Activated T-helper 1 cell treated with anti-CD3 and anti-CD28 coated beads, Interleukin-12 subunit alpha, Interleukin-12 subunit beta, Interleukin-2, Interleukin-4 antibody, amounts not matched to agents 30 ng/mL and 10 ng/mL and 1 ng/mL, durations not matched to agents 14 hours and 24 hours and 36 hours (primary cell): ENCODE measurements at places on chromosomes 3 and 15. TPM values are rescaled to one million over a fixed set of nuclear protein-coding genes. Genes with fewer than 3 reads are reported as not detected.

MORC1 gene
- total RNA-seq: not detected in 2 replicates

SLC9C1 gene
- total RNA-seq: not detected in 2 replicates

CPLX3 gene
- total RNA-seq: 0.17 and 0.29 TPM in 2 replicates

GHRL gene
- 1.8 and 2.4 TPM in 2 replicates for total RNA-seq

ERICH6 gene
- total RNA-seq: not detected in 2 replicates

LYZL4 gene
- total RNA-seq: not detected in 2 replicates

GRCh38 chr15:60708684-60709083, 229.7 kb upstream of the ICE2 start:
- H3K27ac ChIP-seq: no peak overlapping the region
- peaks cover 3% of the 10 kb centered on the region for H3K36me3 ChIP-seq
- peaks cover 20% of the 10 kb centered on the region for H3K4me1 ChIP-seq
- H3K27me3 ChIP-seq: no peaks in the 10 kb centered on the region
- H3K4me3 ChIP-seq: no peak overlapping the region
- no peak for DNase-seq

- no peak overlapping the region for H3K4me3 ChIP-seq
- DNase-seq: no peak
- peaks cover 16% of the 10 kb centered on the region for H3K4me1 ChIP-seq
- no peak overlapping the region for H3K27ac ChIP-seq
Measured at GRCh38 chr15:101003081-101003480, 83.9 kb downstream of the LRRK1 start.

DNA sequence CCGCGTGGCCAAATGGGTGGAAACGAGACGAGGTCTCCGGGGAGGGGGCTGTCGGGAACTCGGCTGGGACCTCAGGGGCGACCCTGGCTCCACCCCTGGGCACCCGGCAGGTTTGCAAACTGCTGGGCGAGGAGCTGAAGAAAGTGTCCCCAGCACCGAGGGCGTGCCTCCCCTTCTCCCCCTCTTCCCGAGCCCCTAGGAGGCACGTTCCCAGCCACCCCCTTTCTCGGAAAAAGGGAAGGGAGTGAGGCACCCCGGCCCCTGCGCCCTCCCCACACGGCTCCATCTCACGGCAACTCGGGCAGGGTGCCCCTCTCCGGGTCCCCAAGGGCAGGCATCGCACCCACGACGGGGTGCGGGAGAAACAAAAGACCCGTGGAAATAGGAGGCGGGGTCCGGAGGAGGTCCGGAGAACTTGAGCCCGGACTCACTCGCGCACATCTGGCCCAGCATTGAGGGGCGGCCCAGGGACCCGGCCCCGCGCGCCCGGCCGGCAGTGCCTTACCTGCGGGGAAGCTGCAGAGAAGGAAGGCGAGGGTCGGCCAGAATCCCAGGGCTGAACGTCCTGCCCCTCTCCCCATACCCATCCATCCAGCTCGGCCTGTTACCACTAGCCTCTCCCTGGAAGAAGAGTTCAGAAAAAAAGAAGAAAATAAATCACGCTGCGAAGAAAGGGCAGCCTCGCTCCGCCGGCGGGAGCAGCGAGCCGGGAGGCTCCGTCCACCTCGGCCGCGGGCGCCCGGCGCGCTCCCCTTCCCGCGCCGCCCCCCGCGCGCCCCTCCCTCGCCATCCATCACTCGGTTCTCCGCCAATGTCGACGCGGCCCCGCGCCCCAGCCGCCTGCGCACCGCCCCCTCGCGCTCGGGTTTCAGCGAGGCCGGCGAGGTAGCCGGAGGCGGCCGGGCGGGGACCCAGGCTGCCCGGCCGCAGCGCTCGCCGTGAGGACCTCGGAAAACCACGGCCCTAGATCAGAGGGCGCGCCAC, 16.3 kb downstream of the RGMA start:
- peak overlapping the region; percentile 64 for H3K4me3 ChIP-seq
- H3K36me3 ChIP-seq: no peaks in the 10 kb centered on the region
- H3K4me1 ChIP-seq: peaks cover 6% of the 10 kb centered on the region
- H3K27me3 ChIP-seq: peaks cover 54% of the 10 kb centered on the region
- H3K27ac ChIP-seq: no peak overlapping the region

GRCh38 chr3:26070854-26071253, 281.0 kb downstream of the OXSM start:
- no peaks in the 10 kb centered on the region for H3K27me3 ChIP-seq
- no peaks in the 10 kb centered on the region for H3K36me3 ChIP-seq
- H3K4me1 ChIP-seq: no peaks in the 10 kb centered on the region
- no peak for DNase-seq
- H3K27ac ChIP-seq: no peak overlapping the region

GRCh38 chr3:53482227-53482626, 12.2 kb upstream of the CACNA1D start:
- no peaks in the 10 kb centered on the region for H3K36me3 ChIP-seq
- no peak for DNase-seq
- H3K4me1 ChIP-seq: no peaks in the 10 kb centered on the region
- no peak overlapping the region for H3K4me3 ChIP-seq
- H3K27ac ChIP-seq: no peak overlapping the region
- peaks cover 17% of the 10 kb centered on the region for H3K27me3 ChIP-seq

DNA sequence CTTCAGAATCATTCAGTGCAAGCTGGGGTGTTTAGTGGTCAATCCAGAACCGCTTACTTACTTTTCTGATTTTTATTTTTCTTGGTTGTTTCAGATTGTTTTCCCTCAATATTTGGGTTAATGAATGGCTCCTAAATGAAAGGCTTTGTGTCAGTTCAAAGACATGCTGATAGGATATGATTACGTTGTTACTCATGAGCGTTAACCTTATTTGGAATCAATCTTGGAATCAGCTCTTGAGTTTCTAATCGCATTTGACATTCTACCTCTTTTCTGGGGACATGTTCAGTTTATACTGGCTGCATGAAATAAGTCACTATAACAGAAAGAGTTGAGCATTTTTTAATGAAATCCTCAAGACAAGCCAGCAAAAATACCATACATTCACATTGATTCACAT, 50.2 kb downstream of the ATP11B start:
- H3K27me3 ChIP-seq: no peaks in the 10 kb centered on the region
- DNase-seq: no peak
- peaks cover 47% of the 10 kb centered on the region for H3K36me3 ChIP-seq
- H3K4me1 ChIP-seq: peaks cover 3% of the 10 kb centered on the region

DNA sequence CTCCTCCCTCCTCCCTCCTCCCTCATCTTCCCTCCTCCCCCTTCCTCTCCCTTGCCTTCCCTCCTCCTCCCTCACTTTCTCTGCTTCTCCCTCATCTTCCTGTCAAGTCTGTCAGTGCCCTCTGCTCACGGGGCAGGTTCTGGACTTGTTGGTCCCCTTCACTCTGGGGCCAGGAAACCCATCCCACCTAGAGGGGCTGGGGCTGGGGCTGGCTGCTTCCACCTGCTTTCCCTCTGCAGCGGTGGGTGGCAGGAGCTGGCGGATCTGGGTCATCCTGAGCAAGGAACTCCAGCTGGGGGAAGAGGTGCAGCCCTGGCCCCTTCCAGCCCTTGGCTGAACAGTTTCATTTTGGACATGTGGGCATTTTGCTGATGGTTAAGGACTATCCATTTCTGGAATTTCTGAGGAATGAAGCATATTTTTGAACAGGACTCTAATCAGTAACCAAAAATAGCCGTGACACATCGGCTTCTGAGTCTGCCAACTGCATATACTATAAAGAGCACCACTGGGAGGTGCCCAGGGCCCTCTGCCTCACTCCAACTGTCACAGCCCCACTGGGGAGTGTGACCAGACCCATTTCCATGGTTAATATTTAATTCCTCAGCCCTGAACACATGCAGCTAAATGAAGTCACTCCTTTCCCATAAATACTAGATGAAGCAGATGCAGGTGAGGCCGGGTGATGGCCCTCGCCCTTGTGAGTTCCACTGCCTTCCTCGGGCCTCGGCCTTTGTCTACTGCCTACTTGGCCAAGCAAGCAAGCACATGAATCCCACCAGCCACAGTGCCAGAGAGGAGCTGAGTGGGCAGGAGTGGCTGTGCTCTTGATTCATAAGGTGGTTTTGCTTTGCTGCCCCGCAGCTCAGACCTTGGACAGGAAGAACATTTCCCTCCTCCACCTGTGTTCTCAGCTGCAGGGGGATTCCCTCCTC, 39.8 kb downstream of the CHDH start:
- H3K27ac ChIP-seq: no peak overlapping the region
- DNase-seq: no peak
- no peak overlapping the region for H3K4me3 ChIP-seq
- H3K36me3 ChIP-seq: no peaks in the 10 kb centered on the region

DNA sequence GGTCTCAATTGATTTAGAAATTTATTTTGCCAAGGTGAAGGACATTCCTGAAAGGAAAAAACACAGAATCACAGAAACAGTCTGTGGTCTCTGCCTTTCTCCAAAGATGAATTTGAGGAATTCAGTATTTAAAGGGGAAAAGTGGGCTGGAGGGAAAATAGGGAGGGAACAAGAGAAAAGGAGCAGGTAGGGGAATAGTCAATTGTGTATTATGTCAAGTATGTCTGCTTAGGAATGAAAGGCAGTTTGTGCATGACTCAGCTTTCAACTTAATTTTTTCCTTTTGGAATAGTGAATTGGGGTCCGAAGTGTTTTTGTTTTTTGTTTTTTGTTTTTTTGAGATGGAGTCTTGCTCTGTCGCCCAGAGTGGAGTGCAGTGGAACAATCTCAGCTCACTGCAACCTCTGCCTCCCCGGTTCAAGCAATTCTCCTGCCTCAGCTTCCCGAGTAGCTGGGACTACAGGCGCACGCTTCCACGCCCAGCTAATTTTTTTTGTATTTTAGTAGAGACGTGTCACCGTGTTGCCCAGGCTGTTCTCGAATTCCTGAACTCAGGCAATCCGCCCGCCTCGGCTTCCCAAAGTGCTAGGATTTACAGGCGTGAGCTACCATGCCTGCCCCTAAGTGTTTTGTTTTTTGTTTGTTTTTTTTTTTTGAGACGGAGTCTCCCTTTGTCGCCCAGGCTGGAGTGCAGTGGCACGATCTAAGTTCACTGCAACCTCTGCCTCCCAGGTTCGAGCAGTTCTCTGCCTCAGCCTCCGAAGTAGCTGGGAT, 74.1 kb upstream of the MAP4 start:
- H3K27me3 ChIP-seq: peaks cover 7% of the 10 kb centered on the region
- H3K36me3 ChIP-seq: peaks cover 4% of the 10 kb centered on the region

DNA sequence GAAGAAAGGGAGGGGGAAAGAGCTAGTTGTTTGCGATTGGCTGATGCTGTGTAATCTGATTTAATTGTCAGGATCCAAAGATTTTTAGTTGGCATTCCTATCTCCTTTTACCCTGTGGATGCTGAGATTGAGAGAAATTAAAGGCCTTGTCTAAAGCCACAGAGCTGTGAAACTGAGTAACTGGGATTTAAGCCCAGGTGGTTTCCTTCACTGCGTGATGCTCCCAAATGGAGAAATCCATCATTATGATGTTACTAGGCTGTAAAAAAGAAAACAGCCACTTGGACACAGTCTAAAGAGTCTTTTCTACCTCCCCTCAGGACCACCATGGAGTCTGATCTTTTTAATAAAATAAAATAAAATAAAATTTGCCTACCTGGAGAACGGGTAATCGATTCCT, 883.0 kb upstream of the NR2F2 start:
- no peak overlapping the region for H3K27ac ChIP-seq
- no peak overlapping the region for H3K4me3 ChIP-seq
- no peak for DNase-seq
- H3K4me1 ChIP-seq: peaks cover 27% of the 10 kb centered on the region

DNA sequence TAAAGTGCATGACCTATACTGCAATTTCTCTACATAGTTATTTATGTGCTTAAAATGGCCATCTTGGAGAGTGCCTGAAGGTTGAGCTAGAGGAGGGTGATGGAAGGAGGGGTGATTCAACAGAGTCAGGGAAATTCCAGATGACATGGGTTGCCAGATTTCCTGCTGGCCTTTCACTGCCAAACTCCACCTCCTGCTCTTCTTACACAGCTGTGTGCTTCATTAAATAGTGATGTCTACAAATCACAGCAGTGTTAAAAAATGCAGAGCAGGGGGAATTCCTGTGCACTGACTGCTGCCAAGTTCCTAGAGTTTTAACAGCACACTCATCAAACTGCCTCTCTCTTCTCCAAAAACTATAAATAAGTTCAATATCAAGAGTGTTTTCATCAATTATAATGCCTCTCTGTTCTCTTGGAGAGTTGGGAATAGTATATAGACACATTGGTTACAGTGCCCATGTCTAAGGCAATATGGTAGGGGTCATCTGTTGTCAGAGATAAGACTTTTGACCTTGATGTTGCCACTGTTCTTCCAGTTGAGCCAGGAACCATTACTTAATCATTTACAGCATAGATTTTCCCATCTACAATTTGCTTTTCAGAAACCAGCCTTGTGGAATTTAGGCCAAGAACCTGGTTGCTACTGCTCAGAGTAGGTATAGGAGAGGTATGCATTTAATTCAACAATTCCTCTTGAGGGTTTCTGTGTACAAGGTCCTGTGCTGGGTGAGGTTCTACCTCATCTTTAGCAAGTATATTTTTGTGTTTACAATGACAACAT, 79.6 kb downstream of the TP63 start:
- peaks cover 29% of the 10 kb centered on the region for H3K4me1 ChIP-seq
- no peak for DNase-seq

GRCh38 chr3:94167796-94168195, 104.9 kb downstream of the NSUN3 start:
- H3K27me3 ChIP-seq: peaks cover 3% of the 10 kb centered on the region
- no peaks in the 10 kb centered on the region for H3K4me1 ChIP-seq
- no peak for DNase-seq
- H3K36me3 ChIP-seq: no peaks in the 10 kb centered on the region
- H3K4me3 ChIP-seq: no peak overlapping the region

GRCh38 chr3:99780749-99781148, 36.9 kb upstream of the CMSS1 start:
- peaks cover 28% of the 10 kb centered on the region for H3K27me3 ChIP-seq
- H3K27ac ChIP-seq: no peak overlapping the region
- no peaks in the 10 kb centered on the region for H3K4me1 ChIP-seq
- no peaks in the 10 kb centered on the region for H3K36me3 ChIP-seq
- DNase-seq: no peak
- H3K4me3 ChIP-seq: no peak overlapping the region

DNA sequence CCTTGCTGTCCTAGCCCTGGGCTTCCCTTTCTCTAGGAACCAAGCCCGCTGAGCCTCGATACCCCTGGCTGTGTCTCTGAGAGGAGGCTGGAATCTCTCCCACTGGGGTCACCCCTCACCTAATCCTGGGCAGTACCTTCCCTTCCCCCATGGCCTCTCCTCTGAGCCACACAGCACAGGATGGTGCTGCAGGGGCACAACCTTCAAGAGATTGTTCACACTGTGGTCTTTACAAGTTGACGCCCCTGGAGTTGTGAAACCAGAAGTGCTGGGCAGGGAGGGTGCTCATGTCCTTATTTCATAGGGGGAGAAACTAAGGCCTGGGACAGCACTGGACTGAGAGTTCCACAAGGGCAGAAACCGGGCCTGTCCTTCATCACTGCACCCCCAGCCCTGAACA, 70.9 kb upstream of the TMEM115 start:
- DNase-seq: no peak
- H3K36me3 ChIP-seq: no peaks in the 10 kb centered on the region
- no peak overlapping the region for H3K27ac ChIP-seq
- H3K4me3 ChIP-seq: no peak overlapping the region
- peaks cover 4% of the 10 kb centered on the region for H3K27me3 ChIP-seq

GRCh38 chr3:157134620-157135191, 25.2 kb downstream of the CCNL1 start:
- peaks cover 16% of the 10 kb centered on the region for H3K36me3 ChIP-seq
- H3K4me3 ChIP-seq: no peak overlapping the region
- H3K27ac ChIP-seq: peak overlapping the region; percentile 71
- DNase-seq: peak; percentile 54
- no peaks in the 10 kb centered on the region for H3K27me3 ChIP-seq
- peaks cover 76% of the 10 kb centered on the region for H3K4me1 ChIP-seq
